ENCODE measurements at places on chromosomes 3 and 15.
A peak's percentile ranks its signal among the peaks of the same experiment; 100 is the strongest.

GRCh38 chr3:107588217-107588616 is 65.5 kb downstream of the BBX start:
- no peak for DNase-seq

GRCh38 chr15:75606711-75607699 is 18.5 kb downstream of the SNUPN start:
- no peak for DNase-seq

GRCh38 chr15:55715355-55716076 is 27.4 kb downstream of the PRTG start:
- no peak for DNase-seq

DNA sequence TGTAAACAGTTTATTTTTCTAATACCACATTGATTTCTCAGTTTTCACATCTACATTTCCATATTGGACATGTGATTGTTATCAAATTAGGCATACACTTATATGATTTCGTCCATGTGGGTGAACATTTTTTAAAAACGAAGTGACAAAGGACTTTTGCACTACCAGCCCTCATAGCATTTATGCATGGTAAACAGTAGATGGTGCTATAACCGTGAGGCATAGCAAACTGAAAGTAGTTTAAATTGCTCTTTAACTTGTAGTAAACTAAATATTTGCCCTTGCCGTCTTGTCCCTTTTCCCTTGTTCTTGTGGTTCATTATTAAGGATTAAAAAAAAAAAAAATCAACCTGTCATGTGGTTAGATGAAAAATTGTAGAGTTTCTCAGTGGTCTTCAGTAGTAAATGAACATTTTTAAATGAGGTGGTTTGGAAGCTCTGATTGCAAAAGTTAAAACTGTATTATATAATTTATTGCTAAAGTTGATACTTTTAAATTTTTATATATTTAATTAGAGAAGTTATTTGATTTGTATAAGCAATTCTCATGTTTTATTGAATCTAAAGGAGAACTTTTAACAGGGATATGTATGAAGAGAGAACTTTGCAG is 24.0 kb downstream of the STX19 start:
- DNase-seq: no peak

- DNase-seq: no peak
These were observed 9.1 kb downstream of the SEMA6D start for GRCh38 chr15:47726399-47726823.

DNA sequence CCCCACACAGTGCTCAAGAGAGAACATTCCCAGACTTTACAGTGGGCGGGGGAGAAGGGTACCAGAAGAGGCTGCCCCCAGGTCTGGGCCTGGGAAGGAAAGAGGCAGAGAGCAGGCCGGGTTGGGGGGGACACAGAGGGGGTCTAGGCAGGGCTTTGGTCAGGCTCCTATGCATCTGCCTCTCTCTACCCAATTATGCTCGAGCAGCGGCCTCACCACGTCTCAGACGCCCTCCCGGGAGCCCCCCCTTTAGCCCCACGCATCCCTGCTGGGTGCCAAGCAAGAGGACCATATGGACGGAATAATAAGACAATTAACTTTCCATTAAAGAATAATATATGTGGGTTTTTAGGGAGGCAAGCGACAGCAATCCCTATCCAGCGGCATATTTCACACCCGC is 32.8 kb downstream of the CACNA2D2 start:
- DNase-seq: no peak

DNA sequence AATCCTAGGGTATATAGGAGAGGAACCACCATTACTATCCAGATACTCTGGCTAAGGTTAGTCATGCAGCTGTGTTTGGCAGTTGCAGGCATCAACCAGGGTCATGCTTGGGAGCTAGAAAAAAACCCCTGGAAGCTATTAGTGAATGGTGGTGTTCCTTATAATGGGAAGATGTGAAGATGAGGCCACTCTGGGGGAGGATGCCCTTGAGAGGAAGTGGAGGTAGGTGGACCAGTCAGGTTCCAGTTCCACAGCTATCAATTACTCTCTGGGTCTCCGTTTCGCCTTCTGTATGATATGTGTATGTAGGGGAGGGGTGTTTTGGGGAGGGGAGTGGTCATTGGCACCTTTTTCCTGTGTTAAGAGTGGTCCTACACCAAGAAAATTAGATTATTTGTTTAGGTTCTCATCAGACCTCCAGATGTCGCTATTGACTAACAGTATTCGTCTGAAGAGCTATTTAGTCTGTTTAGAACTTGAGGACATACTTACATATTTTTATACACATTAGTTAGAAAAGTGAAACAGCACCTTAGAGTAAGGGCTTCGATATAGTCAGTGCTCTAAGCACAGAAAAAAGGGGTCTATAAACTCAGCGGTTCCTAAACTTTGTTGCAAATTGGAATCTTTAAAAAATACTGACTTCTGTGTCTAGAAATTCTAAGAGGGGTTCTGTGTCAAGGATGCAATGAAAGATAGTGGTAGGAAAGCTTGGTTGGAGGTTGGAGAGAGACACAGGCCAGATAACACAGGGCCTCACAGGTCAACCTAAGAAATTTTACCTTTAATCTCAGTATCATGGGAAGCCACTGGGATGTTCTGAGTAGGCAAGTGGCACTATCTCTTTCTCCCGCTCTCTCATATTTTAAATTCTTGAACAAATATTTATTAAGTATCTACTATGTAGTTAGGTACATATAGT is 9.1 kb upstream of the HPS3 start:
- no peak for DNase-seq

DNA sequence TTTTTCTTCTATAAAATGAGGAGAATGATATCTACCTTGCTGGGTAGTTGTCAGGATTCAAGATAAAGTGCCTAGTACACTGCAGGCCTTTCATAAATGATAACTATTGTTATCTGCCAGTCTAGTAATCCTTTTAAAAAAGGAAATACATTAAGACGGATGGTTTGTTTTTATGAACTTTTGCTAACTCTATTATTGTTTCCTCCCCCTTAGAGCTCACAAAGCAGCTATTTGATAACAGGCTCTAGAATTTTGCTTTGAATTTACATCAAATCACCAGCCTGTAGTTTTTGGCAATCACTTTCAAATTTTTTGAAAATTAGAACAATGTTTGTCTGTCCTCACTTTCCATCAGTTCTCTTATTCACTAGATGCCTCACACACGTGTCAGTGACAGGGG is 39.8 kb downstream of the BLM start:
- no peak for DNase-seq

- no peak for DNase-seq
These were observed 1374.2 kb upstream of the ALCAM start for GRCh38 chr3:103992469-103992868.

GRCh38 chr3:196214783-196215441 is 1.4 kb upstream of the SLC51A start:
- no peak for DNase-seq

DNA sequence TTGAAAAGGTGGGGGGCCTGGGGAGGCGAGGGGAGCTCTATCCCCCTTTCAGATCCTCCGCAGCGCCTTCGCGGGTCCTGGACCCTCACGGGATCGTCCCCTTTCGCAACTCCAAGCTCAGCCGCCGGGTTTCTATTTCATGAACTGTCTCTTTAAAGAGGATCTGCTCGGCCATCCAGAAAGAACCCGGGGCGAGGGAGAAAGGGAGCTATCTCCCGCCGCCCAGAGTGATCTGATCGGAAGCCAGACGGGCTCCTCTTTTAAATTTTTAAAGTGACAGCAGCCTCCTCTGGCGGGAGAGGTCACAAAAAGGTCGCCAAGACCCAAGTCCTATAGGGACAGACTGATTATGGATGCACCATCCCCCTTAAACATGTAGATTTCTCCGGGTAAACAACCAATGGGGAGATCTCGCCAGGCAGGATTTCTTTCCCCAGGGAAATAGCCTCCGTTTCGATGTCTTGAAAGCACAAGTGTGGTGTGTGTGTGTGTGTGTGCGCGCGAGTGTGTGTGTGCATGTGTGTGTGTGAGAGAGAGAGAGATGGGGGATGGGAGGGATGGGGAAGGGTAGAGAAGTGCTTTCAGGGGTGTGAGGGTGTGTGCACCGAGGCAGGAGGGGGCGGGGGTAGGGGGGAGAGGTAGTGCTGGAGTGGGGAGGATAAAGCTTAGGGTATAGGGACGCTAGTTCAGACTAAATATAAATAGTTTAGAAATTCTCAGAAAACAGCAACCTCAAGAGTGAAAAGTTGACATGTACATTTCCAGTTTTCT is 516.1 kb downstream of the MECOM start:
- no peak for DNase-seq

DNA sequence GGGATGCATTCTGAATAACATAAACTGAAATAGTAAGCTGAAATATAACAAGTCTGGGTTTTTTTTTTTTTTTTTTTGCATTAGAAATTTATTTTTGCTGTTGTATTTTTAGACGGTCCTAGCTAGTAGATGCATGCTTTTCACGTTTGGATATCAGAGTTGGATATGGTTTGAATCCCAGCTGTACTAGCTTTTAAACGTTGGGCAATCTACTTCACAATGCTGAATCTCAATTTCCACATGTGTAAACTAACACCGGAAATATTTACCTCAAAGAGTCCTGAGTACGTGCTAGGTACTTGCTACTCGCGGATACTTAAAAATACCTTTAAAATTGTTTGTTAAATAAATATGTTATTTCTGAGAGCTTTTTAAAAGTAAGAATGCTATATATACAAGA is 139.8 kb downstream of the BBX start:
- no peak for DNase-seq

GRCh38 chr3:63661242-63661641 is 8.8 kb downstream of the SNTN start:
- no peak for DNase-seq

- peak; percentile 97 for DNase-seq
These were observed at the start of gene GSK3B for GRCh38 chr3:120093911-120094775. TSS of gene GSK3B (minus strand) at chr3:120094447. CDS start at chr3:120093434, 1,013 bp downstream.

DNA sequence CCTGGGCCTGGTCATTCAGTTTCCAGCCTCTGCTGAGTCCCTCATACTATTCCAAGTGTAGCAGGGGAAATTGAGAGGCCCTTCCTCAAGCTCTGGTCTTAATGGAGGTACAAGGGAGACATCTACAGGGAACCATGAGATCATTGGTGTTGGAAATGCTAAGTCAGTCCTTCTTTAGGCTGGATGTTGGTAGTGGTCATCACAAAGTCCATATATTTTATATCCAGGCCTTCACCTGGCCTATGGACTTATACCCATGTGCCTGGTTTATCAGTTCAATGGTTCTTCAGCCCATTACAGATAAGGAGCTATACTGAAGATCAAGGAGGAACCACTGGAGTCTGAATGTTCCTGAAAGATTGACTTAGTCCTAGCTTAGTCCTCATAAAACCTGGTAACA is 135.0 kb downstream of the STAG1 start:
- DNase-seq: no peak

DNA sequence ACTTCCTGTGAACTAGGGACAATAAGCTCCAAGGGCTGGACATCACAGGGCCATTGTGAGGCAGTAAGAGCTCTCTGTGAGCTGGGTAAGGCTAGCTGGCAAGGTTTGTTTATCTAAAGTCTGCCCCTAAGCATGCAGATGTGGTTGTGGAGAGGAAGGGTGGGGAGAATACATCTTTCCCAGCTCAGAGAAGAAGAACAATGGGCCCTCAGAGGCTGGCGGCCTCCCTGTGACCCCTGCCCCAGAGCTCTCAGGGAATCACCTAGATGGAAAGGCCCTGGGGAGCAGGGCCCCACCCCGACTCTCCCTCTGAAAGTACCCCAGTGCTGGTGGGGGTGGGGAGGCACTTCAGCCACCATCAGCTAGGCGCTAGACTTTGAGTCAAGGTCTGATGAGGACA is 4.3 kb upstream of the AP3B2 start:
- no peak for DNase-seq

DNA sequence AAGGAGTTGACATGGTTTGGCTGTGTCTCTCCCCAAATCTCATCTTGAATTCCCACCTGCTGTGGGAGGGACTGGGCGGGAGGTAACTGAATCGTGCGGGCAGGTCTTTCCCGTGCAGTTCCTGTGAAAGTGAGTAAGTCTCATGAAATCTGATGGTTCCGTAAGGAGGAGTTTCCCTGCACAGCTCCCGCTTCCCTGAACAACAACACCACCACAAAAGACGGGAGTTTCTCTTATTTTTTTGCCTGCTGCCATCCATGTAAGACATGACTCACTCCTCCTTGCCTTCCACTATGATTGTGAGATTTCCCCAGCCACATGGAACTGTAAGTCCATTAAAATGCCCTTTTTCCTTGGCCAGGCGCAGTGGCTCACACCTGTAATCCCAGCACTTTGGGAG is 22.7 kb downstream of the XXYLT1 start:
- DNase-seq: no peak

DNA sequence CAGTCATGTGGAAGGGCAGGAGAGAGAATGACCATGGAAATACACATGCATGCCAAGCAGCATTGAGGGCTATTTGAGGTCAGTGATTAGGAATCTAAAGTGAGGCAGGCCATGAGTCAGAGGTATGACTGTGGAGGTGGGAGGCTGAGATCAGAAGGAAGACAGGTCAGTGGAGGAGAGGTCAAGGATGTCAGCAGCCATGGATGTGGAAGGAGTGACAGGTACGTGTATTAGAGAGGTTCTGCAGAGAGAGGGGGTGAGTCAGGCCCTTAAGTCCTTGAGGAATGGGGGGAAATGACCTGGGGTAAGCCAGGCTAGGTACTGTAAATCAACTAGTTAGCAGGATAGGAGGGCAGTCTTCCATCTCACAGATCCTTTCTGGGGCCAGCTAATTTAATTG is 166.6 kb downstream of the ANO10 start:
- DNase-seq: no peak

- DNase-seq: no peak
These were observed 75.7 kb downstream of the ATP10A start for GRCh38 chr15:25787381-25787780.

DNA sequence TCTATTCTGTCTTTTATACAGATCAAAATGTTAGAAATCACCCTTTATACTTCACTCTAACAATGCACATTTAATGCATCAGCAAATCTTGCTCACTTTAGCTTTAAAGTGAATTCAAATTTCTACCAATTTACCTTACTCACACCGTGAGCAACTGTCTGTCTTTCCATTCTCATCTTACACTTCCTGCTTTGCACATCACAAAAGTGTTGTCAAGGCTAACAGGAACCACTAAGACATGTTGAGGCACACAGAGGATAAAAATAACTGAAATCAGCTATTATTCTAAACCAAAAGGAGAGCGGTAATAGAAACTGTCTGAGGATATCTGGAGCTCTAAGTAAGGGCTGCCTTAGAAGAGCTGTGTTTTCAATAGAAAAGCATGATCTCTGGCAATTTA is 519.9 kb downstream of the ZBBX start:
- no peak for DNase-seq

All from stimulated activated CD8-positive, alpha-beta memory T cell treated with anti-CD3 and anti-CD28 coated beads, Interleukin-15, amount 100 ng/mL, for 48 hours (primary cell).